Stimulated activated CD8-positive, alpha-beta memory T cell treated with anti-CD3 and anti-CD28 coated beads, Interleukin-15, amount 100 ng/mL, for 4 hours (primary cell): ENCODE measurements at places on chromosomes 16 and 17.

GRCh38 chr16:58462089-58462488 is 37.9 kb upstream of the NDRG4 start:
- no peak for DNase-seq

DNA sequence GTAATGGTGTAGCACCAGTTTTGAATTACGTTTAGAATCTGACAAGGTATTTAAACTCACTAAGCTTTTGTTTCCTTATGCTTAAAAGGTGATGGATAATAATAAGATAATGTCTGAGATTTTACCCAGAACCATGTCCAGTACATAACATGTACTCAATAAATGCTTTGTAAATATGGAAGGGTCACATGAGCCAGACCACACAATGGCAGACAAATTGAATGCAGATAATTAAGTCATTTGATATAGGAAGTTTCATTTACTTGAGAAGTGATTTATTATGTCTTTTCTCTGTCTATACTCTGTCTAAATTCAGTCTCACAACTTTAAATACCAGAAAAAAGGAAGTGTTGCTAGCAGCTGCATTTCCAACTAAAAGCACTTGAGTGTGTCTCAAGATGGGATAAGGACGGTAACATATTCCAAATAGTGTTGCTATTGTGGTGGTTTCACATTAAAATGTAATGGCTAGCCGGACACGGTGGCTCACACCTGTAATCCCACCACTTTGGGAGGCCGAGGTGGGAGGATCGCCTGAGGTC is 52.5 kb upstream of the DHX40 start:
- no peak for DNase-seq

GRCh38 chr17:81491761-81492160 is 20.8 kb downstream of the ACTG1 start:
- DNase-seq: no peak

GRCh38 chr16:24917236-24917635 is 71.5 kb downstream of the SLC5A11 start:
- no peak for DNase-seq

DNA sequence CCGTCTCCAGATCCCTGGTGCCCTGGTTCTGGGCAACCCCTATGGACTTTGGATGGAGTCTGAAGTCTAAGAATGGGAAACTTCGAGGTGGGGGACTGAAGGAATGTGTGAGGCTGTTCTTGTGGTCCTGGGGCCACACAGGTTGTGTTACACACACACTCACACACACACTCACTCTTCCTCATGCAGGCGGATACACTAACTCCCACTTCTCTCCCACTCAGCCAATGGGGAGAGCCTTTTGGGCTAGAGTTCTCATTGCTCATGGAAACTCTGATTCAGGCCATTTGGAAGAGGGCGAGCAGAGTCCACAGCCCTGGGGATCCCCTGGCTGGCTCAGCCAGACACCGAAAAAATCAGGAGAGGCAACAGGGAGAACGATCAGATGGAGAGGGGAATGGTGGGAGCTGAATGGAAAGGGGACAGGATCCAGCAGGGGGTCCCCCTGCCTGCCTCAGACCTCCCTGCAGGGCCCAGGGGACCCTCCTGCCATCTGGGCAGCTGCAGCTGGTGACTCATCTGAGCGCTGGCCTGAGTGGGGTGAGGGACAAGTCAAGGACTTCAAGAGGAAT is 9.1 kb downstream of the IGFBP4 start:
- no peak for DNase-seq

DNA sequence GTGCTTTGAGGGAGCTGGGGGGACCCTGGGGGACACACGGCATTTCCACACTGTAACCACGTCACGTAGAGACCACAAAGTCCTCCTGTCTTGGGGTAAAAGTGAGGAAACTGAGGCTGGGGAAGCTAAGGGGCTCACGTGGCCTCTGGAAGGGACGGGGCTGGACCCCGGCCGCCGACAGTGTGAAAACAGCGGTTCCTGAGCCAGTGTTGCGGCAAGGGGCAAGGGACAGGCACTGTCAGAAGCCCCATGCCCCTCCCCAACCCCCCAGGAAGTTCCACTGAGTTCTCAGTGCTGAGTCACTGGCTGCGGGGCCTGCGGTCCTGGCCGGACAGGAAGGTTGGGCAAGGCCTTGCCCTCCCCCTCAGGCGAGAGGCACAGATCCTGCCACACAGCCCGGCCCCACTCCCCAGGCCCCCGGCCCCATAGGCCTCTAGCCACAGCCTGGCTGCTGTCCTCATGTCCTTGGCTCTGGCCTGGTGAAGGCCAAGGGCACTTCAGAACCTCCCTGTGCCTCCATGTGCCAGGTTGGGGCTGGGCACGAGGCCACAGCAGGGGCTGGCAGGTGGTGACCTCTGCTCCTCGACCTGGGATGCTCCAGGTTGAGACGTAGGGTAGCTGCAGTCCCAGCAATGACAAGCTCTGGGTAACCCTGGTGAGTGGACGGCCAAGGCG is 5.0 kb upstream of the CCDC57 start:
- no peak for DNase-seq

GRCh38 chr17:68302666-68303065 is 11.4 kb downstream of the ARSG start:
- DNase-seq: no peak

DNA sequence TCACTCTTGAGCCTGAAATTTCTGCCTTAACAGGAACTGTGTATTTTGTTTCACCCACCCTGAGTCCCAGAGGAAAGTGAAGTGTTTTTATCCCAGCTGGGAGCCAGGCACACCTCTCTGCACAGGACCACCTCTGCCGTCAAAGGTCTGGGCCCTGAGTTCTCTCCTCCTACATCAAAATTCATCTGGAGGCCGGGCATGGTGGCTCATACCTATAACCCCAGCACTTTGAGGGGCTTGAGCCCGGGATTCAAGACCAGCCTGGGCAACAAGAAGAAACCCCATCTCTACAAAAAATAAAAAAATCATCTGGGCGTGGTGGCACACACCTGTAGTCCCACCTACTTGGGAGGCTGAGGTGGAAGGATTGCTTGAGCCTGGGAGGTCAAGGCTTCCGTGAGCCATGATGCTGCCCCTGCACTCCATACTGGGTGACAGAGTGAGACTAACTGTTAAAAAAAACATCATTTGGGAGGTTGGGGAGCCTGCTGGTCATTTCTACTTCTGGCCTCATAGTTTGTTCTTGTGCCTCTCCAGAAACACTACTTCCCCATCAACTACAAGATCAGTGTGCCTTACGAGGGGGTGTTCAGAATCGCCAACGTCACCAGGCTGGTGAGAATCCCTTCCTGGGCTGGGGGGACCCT is 9.8 kb downstream of the IL34 start:
- no peak for DNase-seq
